ENCODE measurements at places on chromosomes 1 and 21. TPM values are rescaled to one million over a fixed set of nuclear protein-coding genes. Genes with fewer than 3 reads are reported as not detected.

RNF186 gene
- 0.27 TPM for polyA plus RNA-seq

CR1L gene
- 2.0 TPM for polyA plus RNA-seq

MYOG gene
- polyA plus RNA-seq: 0.18 TPM

UTS2 gene
- not detected for polyA plus RNA-seq

RNASEL gene
- 14.2 TPM for polyA plus RNA-seq

PTPRU gene
- polyA plus RNA-seq: 19.5 TPM

CFAP141 gene
- not detected for polyA plus RNA-seq

C1QA gene
- polyA plus RNA-seq: 20.5 TPM

FCRL4 gene
- not detected for polyA plus RNA-seq

C1orf53 gene
- 2.8 TPM for polyA plus RNA-seq

KLHDC8A gene
- 2.1 TPM for polyA plus RNA-seq

PLEKHA6 gene
- polyA plus RNA-seq: 50.3 TPM

PPFIA4 gene
- polyA plus RNA-seq: 15.9 TPM

RSPO1 gene
- 7.9 TPM for polyA plus RNA-seq

Data from renal pelvis (tissue), 12 donors.